ENCODE measurements at places on chromosomes 1 and 21.

DNA sequence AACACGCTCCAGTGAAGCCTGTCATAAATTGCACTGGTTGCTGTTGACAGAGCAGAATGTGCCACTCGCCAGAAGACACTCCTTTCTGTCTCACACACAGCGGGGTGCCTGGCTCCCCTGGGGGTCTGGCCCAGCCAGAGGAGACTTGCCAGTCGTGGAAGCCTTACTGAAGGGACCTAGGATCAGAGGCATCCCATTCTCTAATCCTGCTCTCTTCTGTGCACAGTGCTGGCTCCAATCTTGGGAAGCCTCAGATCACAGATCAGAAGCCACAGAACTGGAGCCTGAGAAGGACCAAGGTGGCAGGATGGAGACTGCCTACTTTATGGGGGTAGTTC is 1.4 kb downstream of the SLC9A1 start:
- no peak for DNase-seq

DNA sequence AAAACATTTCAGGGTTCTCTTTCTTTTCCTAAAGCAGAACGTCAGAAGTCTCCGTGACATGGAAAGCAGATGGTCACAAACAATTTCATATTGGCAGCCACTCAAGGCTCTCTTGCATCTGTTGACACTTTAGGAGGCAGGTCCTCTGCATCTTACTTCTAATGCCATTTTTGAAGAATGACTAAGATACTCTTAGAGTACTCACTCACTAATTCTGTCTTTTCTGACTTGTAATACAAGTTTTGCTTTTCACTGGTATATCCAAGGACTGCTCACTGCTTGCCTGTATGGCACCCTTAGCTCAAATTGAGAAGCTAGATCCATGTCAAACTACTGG is 68.3 kb downstream of the PRRX1 start:
- no peak for DNase-seq

- no peak for DNase-seq
These were observed 97.7 kb downstream of the PIGK start for GRCh38 chr1:77121503-77121902.

GRCh38 chr1:183720028-183720427 is 66.9 kb upstream of the APOBEC4 start:
- DNase-seq = no peak

DNA sequence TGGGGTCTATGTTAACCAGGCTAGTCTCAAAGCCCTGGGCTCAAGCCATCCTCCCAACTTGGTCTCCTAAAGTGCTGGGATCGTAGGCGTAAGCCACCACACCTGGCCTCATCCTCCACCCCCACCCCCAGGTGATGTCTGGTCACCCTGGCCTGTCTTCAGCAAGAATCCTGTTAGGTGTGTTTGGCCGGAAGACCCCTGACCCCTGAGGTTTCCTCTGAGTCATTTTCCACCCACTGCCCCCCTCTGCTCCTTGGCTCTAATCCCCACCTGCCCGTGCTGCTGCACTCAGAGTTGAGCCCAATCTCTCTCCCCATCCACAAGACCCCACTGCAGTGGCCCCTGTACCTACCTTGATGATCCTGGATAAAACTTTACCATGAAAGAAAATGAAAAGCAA is 25.2 kb downstream of the SLC66A1 start:
- no peak for DNase-seq

GRCh38 chr1:231921646-231922345 is 295.2 kb downstream of the DISC1 start:
- DNase-seq = no peak

- no peak for DNase-seq
These were observed 1.7 kb upstream of the ADAMTS4 start for GRCh38 chr1:161200421-161200991.

DNA sequence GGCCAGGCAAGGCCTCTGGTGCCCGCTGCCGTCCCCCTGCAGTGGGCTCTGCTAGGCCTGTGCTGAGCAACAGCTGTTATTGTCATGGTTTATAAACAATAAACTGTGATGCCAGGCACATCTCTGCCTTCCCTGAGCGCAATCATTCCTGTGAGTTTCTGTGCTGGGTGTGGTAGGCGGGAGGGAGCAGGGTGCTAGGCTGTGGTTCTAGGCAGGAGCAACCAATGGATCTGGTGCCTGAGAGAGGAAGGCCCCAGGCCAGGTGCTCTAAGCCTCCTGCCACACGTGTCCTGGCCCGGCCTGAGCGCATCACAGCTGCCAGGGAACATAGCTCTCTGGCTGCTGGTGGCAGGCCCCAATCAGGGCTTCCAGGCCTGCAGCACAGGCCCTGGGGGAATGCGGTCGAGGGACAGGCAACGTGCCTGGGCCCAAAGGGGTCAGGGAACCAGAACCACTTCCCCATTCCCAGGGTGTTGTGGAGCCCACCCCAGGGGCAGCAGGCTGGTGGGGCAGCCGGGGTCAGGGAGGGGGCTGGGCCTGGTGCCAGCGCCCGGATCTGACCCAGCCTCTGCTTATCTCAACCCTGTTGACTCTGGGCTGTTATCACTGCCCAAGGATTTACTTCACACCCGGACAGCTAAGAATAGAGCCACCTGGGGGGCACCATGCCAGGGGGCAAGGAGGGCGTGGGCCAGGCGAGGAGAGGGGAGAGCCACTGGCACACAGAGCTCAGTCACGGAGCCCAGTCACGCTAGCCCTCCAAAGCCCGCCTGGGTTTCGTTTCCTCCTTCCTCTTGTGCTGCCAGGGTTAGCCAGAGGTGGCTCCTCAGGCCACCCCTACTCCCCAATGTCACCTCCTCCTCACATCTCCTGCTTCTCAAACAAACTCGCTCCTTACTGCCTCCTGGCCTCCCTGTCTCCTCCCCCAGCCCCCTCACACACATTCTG is 11.5 kb downstream of the TRIM46 start:
- no peak for DNase-seq

- DNase-seq = no peak
These were observed 23.3 kb downstream of the MR1 start for GRCh38 chr1:181057079-181057478.

Measured in endothelial cell (in vitro differentiated cells).